GM23248 (cell line): ENCODE measurements at places on chromosomes 16 and 17. TPM values are rescaled to one million over a fixed set of nuclear protein-coding genes. Genes with fewer than 3 reads are reported as not detected.
A peak's percentile ranks its signal among the peaks of the same experiment; 100 is the strongest.

- DNase-seq, result peak; percentile 91
- H3K36me3 ChIP-seq, result no peaks in the 10 kb centered on the region
- H3K27me3 ChIP-seq, result no peaks in the 10 kb centered on the region
- peaks cover 15% of the 10 kb centered on the region; the same call in 1 of the 2 replicates for H3K4me1 ChIP-seq
- H3K27ac ChIP-seq, result peak within 1 kb of the TSS; percentile 37
Measured at GRCh38 chr17:38704606-38705522, at the start of gene MLLT6. MLLT6 (plus strand) TSS chr17:38705273; CDS start chr17:38705633, 360 bp downstream.

- DNase-seq, result peak; percentile 62
- no peak overlapping the region for H3K4me3 ChIP-seq
- peaks cover 33% of the 10 kb centered on the region for H3K4me1 ChIP-seq
- H3K27me3 ChIP-seq, result peaks cover 53% of the 10 kb centered on the region
Measured at GRCh38 chr17:56676810-56677209, 83.3 kb downstream of the NOG start.

DNA sequence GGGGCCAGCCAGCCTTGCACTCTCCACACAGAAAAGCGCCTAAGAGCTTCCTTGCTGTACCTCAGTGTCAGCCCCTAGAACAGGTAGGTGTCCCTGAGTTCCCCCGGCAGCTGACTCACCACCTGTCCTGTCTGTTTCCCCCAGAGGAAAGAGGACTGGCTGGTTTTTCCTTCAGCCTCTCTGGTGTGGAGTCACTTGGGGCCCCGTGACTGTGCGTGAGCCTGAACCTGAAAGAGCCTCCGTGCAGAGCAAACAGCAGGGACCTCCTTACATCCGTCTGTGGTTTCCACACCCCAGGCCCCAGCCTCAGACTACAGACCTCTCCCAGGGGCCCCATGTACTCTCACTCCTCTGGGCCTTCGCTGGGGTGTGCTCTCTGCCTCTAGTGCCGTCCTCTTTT lies 87.8 kb downstream of the GNAO1 start:
- H3K36me3 ChIP-seq, result no peaks in the 10 kb centered on the region
- DNase-seq, result no peak
- no peaks in the 10 kb centered on the region for H3K4me1 ChIP-seq
- H3K27me3 ChIP-seq, result no peaks in the 10 kb centered on the region; the same call in 1 of the 2 replicates
- no peak overlapping the region for H3K27ac ChIP-seq

DNA sequence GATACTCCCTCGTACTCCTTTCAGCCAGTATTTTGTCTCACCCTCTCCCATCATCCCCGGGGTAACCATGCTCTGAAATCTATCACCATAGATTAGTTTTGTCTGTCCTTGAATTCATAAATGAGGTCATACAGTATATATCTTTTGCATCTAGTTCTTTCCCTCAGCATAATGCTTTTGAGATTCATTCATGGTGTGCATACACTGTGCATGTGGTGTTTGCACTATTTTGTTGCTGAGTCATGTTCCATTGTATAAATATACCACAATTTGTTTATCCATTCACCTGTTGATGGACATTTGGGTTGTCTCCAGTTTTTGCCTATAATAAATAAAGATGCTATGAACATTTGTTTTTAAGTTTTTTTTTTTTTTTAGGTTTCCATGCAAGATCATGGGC lies 34.2 kb upstream of the NLRP1 start:
- no peak overlapping the region for H3K4me3 ChIP-seq
- no peaks in the 10 kb centered on the region for H3K4me1 ChIP-seq
- no peak for DNase-seq
- H3K27me3 ChIP-seq, result peaks cover 28% of the 10 kb centered on the region; the same call in 1 of the 2 replicates
- H3K27ac ChIP-seq, result no peak overlapping the region

GRCh38 chr17:50177476-50177875 lies 11.7 kb downstream of the SGCA start:
- DNase-seq, result peak; percentile 49
- H3K4me1 ChIP-seq, result peaks cover 55% of the 10 kb centered on the region
- no peak overlapping the region for H3K4me3 ChIP-seq
- H3K27me3 ChIP-seq, result no peaks in the 10 kb centered on the region
- no peaks in the 10 kb centered on the region for H3K36me3 ChIP-seq

Gene GAST
- not detected in 2 replicates for total RNA-seq

Gene JUP
- 2.7 and 3.6 TPM in 2 replicates for total RNA-seq
